ENCODE measurements at places on chromosomes 2 and 18. TPM values are rescaled to one million over a fixed set of nuclear protein-coding genes. Genes with fewer than 3 reads are reported as not detected.
A peak's percentile ranks its signal among the peaks of the same experiment; 100 is the strongest.

GRCh38 chr2:10911291-10912075 lies at the start of gene KCNF1:
Gene KCNF1, plus strand, starts transcription at chr2:10911934. Its CDS starts 493 bp downstream, at chr2:10912427.
- DNase-seq, result peak; percentile 75

DNA sequence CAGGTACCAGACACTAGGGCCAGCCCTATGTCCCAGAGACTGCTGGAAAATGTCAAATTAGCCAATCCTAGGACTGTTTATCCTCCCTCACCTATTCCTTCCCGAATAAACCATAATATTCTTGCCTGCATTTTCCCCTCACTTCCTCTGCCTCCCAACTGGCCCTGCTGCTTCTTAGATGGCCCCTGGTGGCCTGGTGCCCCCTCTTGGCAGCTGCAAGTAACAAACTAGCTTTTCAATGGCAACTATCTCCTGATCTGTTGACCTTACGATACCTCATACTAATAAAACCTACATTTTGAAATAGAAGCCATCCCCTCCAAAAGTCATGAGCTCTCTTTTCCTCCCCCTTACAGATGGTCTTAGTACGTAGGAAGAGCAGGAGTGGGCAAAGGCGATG lies 132.0 kb downstream of the ALPK2 start:
- DNase-seq, result peak; percentile 11

DNA sequence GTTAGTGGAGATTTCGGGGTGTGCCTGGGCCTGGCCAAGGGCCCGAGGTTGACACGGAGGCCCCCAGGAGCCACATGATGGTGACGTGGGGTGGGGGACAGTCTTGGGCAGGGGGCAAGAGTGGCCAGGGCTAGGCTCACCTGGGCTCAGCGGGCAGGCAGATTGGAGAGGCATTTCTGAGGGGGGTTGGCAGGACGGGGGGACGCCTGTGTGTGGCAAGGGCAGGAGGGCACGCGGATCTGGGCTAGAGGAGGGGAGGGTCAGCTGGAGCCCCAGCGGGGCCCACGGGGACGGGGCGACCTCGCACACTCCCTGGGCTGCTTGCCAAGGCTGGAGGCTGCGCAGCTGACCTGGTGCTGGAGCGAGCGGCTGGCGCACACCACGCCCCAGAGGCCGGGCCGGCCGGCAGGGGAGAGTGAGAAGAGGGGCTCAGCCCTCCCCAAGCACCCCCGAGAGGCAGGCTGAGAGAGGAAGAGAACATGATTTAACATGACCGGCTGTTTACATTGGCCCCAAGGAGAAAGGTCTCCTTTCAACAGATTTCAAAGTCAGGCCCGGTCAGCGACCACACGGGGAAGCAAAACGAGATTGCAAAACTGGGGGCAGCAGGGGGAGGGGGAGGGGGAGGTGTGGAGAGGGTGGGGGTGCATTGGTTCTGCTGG lies 38.0 kb upstream of the SNED1 start:
- DNase-seq, result peak; percentile 87

DNA sequence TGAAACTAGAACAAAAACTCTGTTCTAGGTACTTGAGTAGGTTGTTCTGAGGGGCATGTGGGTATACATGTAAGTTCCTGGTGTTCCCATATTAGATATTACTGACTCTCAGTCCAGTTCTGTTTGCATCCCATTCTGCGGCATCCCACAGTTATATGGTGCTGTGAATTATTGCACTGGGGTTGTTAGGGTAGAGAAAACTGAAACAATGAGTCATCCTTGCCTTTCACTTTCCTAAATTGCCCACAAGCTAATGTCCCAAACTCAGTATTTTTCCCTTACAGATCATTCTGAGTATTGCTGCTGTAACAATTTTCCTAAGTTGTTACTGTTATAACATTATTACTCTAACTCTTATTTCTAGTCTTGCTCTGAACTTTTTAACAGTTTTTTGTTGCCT lies 3.0 kb downstream of the WDR75 start:
- no peak for DNase-seq

DNA sequence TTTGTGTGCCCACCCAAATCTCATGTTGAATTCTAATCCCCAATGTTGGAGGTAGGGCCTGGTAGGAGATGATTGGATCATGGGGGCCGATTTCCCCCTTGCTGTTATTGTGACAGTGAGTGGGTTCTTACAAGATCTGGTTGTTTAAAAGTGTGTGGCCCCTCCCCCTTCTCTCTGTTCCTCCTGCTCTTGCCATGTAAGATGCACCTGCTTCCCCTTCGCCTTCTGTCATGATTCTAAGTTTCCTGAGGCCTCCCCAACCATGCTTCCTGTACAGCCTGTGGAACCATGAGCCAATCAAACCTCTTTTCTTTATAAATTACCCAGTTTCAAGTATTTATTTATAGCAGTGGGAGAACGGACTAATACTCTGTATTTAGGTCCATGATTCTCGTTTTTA lies 588.1 kb downstream of the DCDC2C start:
- no peak for DNase-seq

- DNase-seq, result no peak
Observed at GRCh38 chr2:112480530-112481049, 1.4 kb upstream of the TTL start.

DNA sequence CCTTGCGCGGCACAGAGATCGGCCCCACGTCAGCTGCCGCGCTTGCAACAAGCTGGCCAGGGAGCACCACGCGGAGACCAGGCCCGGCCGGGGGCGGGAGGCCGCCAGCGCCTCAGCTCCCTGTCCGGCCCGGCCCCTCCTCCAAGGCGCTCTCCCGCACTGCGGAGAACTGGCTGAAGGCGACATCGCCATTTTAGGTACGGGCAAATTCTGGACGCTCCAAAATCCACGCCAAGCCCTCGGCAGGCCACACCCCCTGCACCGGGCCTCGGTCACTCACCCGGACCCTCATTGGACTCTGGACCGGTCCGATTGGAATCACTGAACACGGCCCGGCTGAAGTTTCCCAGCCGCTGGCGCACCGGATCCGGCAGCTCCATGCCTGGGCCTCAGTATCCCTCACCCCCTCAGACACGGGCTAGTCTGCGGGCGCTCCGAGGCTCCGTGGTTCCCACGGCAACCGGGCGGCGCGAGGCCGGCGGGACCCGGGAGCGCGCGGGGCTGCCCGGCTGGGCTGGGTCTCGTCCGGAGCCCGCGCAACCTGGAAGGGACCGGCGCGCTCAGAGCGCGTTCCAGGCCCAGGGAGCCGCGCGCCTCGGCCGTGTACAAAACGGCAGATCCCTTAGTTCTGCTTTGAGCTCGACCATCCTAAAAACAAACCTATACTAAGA lies at the start of gene TMEM17:
TSS of gene TMEM17 (minus strand) at position 446 of the 671 bp plus-strand sequence. CDS start at position 380, 66 bp downstream.
- peak; percentile 94 for DNase-seq

GRCh38 chr18:60599267-60599666 lies 226.7 kb upstream of the MC4R start:
- no peak for DNase-seq

- DNase-seq, result no peak
Observed at GRCh38 chr2:180842461-180842860, 137.9 kb upstream of the UBE2E3 start.

DNA sequence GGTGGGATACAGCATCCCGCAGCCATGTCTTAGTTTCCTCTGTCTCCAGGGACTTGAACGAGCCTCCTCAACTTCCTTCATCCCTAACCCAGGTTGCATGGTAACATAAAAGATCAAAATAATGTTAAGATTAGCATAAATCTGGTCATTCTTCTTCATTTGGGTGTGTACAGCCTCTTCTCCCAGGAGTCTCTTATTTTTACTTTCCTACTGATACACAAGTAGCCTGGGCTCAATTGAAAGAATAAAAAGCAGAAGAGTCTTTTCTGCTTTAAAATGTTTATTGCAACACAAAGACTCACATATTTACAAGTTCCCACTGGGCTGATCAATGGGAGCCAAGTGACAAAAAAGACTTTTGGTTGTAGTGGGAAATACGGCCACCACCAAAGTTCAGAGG lies 137.9 kb upstream of the PID1 start:
- no peak for DNase-seq

GRCh38 chr2:33521791-33522281 lies 45.4 kb downstream of the RASGRP3 start:
- DNase-seq, result no peak

- no peak for DNase-seq
Observed at GRCh38 chr18:75422341-75422910, 5.1 kb downstream of the SMIM21 start.

The IL36RN gene
- not detected for total RNA-seq

The UPP2 gene
- total RNA-seq, result not detected

The SPAG16 gene
- 10.9 TPM for total RNA-seq

The SLC9A2 gene
- total RNA-seq, result not detected

The HOXD12 gene
- not detected for total RNA-seq

The TLX2 gene
- not detected for total RNA-seq

The TUBA3E gene
- not detected for total RNA-seq

The EDAR gene
- total RNA-seq, result not detected

The PLA2R1 gene
- total RNA-seq, result 8.3 TPM

Data from mesenteric fat pad (tissue), 1 donor.